ENCODE measurements at places on chromosomes 2 and 18.

GRCh38 chr2:203733684-203734083 lies 27.2 kb downstream of the CD28 start:
- no peak for DNase-seq

DNA sequence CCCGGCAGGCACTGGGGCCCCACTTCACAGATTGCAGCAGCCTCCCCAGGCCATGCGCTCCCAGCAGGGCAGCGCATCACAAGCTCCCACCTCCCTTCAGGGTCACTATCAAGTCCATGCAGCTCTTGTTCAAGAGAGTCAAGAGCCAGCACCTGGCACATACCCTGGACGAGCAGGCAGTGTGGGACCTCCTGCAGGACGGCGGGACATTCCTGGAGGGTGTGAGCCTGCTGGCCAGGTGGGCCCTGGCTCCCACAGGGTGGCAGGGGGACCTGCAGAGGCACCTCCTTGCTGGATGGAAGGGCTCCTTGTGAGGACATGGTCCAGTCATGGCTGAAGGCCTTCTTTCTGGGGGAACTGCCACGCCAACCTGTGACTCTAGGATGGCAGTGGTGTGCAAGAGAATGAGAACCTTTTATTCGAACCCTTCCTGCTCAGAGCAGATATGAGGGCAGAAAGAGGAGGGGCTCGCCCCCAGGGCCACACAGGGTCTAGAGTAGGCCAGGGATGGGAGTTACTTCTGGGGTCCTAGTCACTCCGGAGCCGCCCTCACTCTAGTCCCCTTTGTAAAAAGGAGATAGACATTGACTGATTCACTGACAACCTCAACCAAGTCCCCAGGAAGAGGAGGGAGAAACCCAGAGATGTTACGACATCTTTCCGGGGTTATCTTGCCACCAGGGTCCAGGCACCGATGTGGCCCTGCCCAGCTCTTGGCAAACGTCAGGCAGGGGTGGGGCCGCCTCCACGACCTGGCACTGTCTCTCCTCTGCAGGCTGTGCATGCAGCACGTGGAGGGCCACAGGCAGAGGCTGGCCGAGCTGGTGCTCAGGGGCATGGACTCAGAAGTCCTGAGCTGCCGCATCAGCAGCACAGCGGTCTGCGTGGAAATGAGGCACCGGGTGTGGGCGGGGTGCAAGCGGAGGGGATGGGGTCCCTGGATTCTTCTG lies 31.3 kb downstream of the HJURP start:
- no peak for DNase-seq

DNA sequence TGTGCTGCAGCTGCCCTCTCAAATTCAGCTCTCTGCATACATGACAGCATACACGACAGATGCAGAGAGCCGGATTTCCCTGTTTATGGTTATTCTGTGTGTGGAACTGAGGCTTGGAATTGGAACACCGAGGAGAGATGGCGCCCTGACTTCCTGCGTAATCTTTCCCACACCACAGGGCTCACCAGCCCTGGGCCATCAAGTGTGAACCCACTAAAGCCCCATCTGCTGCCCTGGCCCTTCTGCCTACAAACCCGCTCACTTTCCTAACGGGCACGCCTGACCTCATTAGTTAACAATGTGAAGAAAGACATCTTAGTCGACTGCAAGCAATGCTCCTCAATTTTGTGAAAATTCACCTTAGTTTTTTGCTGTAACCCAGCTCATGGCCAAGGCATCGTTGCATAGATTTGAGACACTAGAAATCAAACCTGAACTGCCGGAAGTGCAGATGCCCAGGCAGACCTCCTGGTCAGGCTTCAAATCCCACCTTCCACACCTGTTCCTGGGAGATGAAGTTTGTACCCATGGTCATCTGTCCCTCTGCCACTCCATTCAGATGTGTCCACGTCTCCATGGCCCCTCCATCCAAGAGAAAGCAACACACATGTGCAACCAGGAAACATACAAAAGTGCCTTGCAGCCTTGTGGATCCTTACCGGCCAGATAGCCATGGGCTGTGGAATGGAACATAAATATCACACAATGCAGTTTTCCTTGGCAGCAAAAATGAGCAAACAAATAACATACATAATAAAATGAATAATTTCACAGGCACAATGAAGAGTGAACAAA lies 5.0 kb upstream of the CIDEA start:
- DNase-seq: no peak

DNA sequence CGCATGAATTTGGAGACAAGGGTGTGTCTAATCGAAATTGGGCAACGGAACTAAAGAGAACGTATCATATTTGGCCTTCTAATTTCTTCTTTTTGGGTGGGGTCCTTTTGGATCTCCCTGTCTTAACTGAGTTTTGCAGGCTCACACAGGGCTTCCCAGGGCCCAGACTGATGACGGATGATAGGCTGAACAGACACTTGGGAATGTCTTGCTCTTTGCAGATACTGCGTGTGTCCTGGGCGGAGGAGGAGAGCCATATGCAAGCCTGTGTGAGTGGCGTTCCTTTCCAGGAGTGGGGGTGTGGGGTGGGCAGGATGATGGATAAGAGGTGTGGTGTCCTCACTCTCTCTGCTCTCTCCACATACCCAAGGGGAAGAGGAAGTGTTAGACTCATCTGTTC lies 40.1 kb downstream of the TNP1 start:
- DNase-seq: no peak

GRCh38 chr2:171069286-171069956 lies 91.3 kb downstream of the TLK1 start:
- no peak for DNase-seq

- peak; percentile 74 for DNase-seq
Measured at GRCh38 chr2:71831193-71831577, 316.5 kb downstream of the CYP26B1 start.

DNA sequence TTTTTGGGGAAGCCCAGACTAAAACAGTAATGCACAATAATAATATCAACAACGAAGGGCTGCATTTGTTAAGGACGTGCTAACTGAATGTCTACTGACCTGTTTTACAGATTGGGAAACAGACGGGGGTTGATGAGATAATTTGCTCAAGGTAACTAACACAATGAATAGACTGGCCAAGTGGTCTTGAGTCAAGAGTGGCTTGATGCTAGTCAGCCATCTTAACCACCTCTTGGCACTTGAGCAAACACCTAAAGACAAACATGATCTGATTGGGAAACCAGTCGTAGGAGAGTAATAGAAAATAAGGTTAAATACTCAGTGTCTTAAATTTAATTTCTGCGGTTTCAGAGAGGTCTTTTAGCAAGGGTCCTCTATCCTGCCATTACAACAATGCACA lies 14.2 kb downstream of the RHBDD1 start:
- DNase-seq: no peak

- DNase-seq: no peak
Measured at GRCh38 chr2:165568361-165568760, 98.9 kb downstream of the CSRNP3 start.

Data from G401 (cell line).